Testis (tissue), 5 donors: ENCODE measurements at places on chromosomes 2 and 18. TPM values are rescaled to one million over a fixed set of nuclear protein-coding genes. Genes with fewer than 3 reads are reported as not detected.

GRCh38 chr2:48232351-48232750 is 297.6 kb upstream of the STON1 start:
- no peak for DNase-seq

The CFAP65 gene
- 42.9 TPM for polyA plus RNA-seq

The ADCYAP1 gene
- 3.1 TPM for polyA plus RNA-seq

DNA sequence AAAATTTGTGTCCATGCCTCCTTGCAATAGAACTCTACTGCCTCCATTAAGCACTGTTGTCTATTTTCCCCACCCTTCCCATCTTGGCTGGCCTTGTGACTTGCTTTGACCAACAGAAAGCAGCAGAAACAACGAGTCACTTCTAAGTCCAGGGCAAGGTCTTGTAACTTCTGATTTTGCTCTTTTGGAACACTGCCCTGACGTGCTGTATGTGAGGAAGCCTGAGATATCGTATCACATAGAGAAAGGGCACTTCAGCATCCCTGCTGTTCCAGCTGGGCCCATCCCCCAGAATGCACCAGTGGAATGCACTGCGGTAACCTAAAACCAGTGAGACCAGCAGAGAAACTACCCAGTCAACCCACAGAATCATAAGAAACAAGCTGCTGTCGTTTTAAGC is 28.1 kb downstream of the NCKAP1 start:
- DNase-seq, result no peak

- no peak for DNase-seq
Measured at GRCh38 chr2:17634997-17635396, 94.5 kb downstream of the VSNL1 start.
